ENCODE measurements at places on chromosomes 5 and 9. TPM values are rescaled to one million over a fixed set of nuclear protein-coding genes. Genes with fewer than 3 reads are reported as not detected.

DNA sequence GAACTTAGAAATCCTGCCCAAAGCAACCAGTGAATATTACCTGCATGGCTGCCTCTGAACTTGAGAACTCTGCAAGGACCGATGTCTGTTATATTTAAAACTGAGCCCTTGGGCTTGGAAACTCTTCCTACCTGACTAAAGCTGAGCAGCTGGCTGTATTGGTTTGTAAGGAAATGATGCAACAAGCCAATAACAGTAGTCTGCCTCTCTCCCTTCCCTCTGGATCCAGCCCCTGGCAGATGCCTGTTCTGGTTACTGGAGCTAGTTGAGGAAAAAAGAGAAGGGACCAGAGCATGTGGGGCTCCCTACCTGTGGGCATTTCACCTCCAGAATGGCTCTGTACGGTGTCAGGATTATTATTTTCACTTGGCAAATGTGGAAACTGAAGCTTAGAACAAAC lies 34.7 kb downstream of the SH3RF2 start:
- DNase-seq, result no peak

GRCh38 chr5:113118765-113119164 lies 142.2 kb downstream of the DCP2 start:
- DNase-seq, result no peak

Gene TEX48
- not detected for total RNA-seq

Gene CARD6
- 27.0 TPM for total RNA-seq

Gene RAB14
- 24.4 TPM for total RNA-seq

Gene CD14
- total RNA-seq, result 1.1 TPM

Measured in lung microvascular endothelial cell (primary cell).